Cardiac septum (tissue), 1 donor: ENCODE measurements at places on chromosomes 2 and 18.

DNA sequence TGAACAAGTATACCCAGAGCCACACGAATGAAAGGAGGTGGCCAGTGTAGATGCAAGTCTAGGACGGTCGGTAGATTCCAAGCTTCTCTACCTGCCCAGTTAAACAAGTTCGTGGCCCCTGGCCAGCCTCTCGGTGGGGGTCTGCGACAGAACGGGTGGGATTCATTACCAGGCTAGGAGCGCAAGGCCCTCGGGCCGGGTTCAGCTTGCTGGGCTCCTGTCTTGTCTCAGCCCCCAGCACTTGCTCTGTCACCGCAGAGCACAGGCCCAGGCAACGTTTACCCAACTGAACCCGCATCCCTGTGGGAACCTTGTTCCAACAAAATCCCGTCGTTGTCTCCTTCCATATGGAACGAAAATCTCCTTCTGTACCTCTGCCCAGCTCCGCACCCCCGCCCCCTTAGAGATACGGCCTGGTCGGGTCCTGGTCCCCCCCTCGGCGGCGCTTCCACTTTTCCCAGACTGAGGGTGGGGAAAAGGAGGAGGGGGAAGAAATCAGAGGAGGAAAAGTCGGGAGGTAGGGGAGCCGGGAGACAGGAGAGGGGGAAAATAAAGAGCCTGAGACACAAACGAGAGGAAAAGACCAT lies 1.9 kb upstream of the EMX1 start:
- no peak for DNase-seq

- no peak for DNase-seq
Measured at GRCh38 chr18:4016391-4017049, 438.6 kb downstream of the DLGAP1 start.

GRCh38 chr2:73762571-73762970 lies 17.3 kb downstream of the DUSP11 start:
- DNase-seq, result no peak

DNA sequence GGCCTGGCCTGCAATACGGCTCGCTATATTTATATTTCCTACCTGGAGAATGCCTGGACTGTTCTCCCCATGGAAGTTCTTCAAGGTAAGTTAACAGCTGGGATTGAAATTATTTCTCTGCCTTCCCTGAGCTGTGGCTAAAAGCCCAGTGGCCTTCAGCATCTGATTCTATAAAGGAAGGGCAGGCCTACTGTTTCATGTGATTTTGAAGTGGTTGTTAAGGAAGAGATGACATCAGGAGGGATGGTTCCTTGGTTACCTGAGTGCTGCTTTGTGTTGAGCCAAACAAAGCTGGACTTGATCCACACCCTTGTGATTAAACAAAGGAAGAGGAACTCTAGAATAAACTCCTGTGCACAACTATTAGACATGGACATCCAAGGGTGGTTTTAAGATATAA lies 61.6 kb downstream of the MFSD6 start:
- no peak for DNase-seq

- no peak for DNase-seq
Measured at GRCh38 chr2:156452971-156453370, 16.8 kb downstream of the GPD2 start.

DNA sequence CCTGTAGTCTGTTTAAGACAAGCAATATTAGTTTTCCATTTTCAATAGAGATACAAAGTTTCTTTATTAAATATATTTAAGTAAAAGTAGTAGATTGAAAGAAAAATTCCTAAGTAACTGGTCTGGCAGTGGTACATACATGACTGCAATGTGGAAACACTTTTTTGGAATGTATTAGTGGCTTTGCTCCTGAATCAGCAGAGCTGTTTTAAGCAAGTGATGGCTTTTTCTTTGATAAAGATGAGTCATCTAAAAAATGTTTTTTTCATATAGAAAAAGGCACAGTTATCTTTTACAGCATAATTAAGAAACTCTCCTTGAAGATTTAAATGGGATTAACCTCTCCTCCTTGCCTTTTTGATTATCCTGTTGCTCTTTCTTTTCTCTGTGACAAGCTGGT lies 34.9 kb downstream of the KDM3A start:
- no peak for DNase-seq

DNA sequence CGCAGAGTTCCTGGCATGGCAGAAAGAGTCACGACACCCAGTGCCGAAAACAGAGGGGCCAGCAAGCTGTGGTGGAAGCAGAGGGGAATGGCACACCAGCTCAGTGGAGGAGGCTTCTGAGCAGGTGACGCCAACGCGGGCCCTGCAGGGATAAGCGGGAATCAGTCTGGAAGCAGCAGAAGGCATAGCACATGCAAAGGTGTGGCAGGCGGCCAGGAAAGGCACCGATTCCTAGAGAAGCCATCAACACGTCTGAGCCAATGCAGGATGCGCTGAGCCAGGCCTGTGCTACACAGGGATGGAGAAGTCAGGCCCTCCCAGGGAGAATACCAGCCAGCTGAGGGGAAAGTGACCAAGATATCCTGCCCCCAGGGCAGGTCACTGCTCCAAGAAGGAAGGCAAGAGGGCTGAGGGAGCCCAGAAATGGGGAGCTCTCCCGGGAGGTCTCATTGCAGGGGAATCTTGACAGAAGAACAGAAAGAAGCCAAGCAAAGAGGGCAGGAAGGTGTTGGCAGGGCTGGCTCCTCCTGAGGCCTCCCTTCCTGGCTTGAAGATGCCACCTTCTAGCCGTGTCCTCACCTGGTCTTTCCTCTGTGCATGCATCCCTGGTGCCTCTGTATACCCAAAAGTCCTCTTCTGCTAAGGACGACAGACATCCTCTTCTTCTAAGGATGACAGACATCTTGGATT lies 16.3 kb downstream of the TEX51 start:
- DNase-seq, result peak; percentile 71

DNA sequence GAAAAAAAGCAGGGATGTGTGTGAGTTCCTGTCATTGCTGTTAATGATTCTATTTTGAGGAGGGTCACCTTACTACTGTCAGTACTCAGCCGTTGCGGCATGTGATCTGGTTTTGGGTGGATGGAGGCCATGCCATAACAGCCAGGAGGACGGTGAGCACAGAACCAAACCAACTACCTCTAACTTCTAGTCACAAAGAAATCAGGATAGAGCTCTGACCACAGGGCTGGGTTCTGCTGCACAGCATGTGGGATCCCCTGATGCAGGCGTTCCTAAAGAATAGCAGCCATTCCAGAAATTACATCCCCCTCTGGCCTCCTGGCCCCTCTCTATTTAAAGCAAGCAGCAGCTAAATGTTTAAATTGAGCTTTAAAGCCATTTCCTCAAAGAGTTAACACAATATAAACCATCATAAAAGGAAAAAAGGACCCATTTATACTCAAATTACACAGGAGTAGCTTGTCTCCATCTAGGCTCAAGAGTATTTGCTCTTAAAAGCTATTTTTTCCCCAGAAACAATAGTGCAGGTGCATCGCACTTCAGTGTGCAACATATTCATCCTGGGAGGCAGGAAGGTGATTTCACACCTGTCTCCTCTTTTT lies 786.4 kb downstream of the RNF144A start:
- DNase-seq, result no peak

DNA sequence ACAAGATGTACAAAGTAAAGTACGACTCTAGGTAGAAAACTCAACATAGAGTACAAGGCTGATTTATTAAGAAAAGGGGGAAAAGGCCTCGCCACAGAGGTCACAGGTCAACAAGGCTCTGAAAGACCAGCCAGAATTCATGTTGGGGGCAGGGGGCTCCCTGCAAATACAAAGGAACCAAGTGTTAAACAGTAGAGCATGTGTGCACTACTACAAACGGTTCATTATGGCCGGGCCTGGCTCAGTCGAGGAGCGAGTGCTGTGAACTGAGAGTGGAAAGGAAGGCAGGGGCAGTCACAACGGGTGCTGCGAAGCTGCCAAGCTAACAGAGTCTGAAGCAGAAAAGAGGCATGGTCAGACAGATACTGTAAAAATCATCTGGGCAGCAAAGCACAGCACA lies 77.1 kb downstream of the MBOAT2 start:
- DNase-seq, result no peak

DNA sequence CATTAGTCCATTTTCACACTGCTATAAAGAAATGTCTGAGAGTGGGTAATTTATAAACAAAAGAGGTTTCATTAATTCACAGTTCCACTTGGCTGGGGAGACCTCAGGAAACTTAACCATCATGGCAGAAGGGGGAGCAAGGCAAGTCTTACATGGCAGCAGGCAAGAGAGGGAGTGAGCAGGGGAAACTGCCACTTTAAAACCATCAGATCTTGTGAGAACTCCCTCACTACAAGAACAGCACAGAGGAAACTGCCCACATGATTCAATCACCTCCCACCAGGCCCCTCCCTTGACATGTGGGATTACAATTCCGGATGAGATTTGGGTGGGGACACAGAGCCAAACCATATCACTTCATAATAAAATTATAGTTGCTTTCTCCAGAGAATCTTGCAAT lies 365.5 kb upstream of the ID2 start:
- no peak for DNase-seq

GRCh38 chr2:172863341-172863740 lies 127.7 kb downstream of the RAPGEF4 start:
- no peak for DNase-seq

DNA sequence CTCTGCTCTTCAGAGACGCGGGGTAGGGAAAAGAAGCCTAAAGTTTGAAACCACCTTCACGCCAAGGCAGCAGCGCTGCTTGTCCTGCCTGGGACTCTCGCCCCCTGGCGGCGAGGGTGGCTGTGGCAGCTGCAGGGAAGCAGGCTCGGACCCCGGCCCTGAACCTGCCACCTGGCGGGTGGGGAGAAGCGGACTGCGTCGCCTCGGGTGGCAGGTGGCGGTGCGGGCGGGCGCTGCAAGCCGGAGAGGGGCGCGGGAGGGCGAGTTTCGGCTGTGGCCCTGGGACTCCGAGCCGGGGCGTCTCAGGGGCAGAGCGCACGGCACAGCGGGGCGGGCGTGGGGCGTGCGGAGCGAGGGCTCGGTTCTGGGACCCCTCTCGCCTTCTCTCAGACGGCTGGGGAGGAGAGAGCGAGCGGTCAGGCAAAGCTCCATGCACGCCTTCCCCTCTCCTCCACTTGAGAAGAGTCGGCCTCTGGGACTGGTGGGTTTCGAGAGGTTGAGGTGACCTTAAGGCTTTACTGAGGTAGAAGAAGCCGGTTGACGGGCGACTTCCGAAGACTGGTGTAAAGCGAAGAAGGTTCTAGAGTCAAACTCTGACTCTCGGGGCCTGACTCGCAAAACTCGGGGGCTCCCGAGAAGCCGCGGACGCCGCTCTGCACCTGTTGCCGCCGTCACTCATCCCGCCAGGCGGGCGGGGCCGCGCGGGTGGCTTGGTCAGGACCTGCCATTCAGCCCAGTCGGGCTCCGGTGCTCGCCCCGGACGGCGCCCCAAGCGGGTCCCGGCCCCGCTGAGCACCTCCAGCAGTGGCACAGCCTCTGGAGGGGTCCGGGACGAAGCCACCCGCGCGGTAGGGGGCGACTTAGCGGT lies 1.1 kb upstream of the BOLL start:
- no peak for DNase-seq

DNA sequence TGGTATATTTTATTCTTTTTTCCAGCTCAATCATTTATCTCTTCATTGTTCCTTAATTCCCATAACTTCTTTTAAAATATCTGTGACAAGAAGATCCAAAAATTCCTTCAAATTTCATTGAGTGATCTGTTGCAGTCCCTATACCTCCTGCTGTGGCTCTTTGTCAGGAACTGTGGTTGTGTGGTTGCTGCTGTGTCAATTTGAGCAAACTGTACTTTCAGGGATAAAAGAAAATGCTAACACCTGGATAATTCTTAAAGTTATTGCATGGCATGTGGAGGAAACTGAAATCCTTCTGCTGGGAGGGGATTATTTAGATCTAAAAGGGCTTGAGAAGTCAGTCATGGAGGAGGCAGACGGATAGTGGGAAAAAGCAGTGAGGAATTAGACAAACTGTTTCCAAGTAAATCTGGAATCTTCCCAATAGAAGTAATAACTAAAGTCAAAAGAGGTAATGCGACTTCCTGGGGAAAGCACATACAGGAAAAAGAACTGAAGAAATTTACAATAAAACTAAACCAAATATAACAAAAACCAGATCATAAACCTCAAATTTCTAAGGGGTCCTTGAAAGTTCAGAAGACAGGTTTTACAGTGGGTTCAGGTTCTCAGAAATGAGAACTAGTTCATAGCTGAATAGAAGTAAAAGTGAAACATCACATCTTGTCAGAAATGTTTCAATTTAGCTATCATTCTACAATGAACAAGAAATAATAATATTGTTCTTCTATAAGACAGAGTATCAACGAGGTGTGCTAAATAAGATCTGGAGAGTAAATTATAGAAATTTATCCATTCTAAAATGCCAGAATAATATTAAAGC lies 33.5 kb upstream of the CD226 start:
- no peak for DNase-seq

DNA sequence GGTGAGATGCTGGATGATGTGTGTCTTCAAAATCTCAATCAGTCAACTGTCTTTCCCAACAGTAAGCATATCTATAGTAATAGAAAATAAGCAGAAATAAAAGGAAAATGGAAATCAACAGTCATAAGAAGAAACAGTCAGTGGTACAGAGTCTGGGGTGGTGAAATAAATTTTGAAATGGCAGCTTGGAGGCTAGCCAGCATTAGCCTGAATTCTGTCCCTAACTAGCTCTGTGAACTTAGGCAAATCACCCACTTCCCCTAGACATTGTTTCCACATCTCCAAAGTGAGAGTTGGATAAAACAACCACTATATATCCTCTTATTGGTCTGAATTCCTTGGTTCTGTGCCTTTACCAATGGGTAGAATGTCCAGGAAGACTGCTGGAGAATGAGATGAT lies 189.7 kb upstream of the REV1 start:
- DNase-seq, result no peak

DNA sequence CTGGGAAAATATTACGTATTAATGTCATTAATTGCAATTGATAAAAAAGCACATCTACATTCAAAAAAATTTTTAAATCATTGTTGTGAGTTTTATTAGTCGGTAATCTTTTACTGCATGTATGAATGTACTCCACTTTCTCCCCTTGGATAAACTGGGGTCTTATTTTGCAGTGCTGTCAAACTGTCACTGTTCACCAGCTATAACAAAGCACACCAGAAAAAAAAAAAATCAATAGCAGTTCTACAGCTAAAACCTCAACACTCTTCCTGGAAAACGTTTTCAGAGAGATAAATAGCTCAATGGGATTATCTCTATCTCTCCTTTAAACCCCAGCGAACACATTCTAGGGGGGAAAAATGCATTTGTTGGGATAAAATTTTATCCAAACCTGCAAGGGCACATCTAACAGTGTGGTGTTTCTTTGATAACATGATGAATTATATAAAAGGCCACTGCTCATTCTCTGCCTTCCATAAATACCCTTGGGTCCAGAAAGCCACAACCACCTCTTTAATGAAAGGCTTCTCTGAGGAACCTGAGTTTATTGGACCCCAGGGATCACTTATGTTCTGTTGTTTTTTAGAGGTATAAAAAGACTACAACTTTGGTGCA lies 219.9 kb downstream of the CDH20 start:
- no peak for DNase-seq

GRCh38 chr2:160347269-160347863 lies 146.2 kb downstream of the RBMS1 start:
- DNase-seq, result no peak

GRCh38 chr2:2647141-2647541 lies 316.1 kb upstream of the MYT1L start:
- DNase-seq, result no peak

GRCh38 chr2:172403402-172403801 lies 24.0 kb upstream of the ITGA6 start:
- DNase-seq, result no peak

GRCh38 chr2:12663306-12664037 lies 53.3 kb upstream of the TRIB2 start:
- no peak for DNase-seq

GRCh38 chr18:51248685-51249084 lies 51.2 kb upstream of the MEX3C start:
- no peak for DNase-seq

GRCh38 chr2:197164141-197164754 lies 146.3 kb downstream of the ANKRD44 start:
- no peak for DNase-seq
